ENCODE measurements at places on chromosomes 5 and 9. TPM values are rescaled to one million over a fixed set of nuclear protein-coding genes. Genes with fewer than 3 reads are reported as not detected.
A peak's percentile ranks its signal among the peaks of the same experiment; 100 is the strongest.

DNA sequence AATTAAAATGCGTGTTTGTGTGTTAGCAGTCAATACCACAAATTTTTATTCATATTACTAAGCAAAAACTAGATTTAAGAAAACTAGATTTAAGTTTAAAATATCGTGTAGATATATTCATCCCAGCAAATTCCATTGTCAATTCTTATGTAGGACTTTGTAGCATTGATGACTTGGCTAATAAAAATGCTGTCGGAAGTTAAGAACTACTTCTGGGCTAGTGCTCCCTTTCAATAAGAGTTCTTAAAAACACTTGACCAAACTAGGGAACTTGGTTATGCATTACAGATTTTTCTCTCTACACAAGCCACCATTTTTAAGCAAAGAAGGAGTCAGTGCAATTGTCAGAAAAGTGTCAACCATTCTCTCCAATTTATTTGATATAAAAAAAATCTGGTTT, 68.7 kb upstream of the RAD23B start:
- no peaks in the 10 kb centered on the region for H3K27me3 ChIP-seq
- H3K4me1 ChIP-seq = no peaks in the 10 kb centered on the region
- no peak overlapping the region for H3K4me3 ChIP-seq
- H3K27ac ChIP-seq = no peak overlapping the region
- DNase-seq = no peak
- H3K36me3 ChIP-seq = no peaks in the 10 kb centered on the region

DNA sequence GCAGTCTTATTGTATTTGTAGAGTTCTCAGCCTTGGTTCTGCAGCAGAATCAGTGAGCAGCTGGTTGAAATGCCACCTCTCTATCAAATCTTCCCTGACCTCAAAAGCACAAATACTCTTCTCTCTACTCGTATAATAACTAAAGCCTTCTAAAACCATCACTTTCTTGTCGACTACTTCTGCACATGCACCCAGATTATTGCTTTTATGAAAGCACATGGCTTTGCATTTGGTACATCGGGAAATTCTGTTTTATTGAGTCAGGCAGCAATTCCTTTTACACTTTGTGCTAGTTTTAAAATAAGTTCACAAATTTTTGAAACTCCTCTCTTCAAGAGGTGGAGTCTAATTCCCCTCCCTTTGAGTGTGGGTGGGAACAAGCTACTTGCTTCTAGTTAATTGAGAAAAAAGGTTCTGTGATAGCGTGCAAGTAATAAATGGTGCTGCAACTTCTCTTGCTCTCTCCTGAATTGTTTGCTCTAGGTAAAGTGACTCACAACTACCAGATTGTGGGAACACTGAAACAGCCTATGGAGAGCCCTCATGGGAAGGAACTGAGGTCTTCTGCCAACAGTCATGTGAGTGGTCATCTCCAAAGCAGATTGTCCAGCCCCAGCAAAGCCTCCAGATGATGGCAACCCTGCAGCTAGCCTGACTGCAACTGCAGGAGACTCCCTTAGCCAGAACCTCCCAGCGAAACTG, 66.0 kb upstream of the TAF1L start:
- no peaks in the 10 kb centered on the region for H3K36me3 ChIP-seq
- H3K27me3 ChIP-seq = no peaks in the 10 kb centered on the region
- H3K4me3 ChIP-seq = no peak overlapping the region
- DNase-seq = no peak
- H3K4me1 ChIP-seq = no peaks in the 10 kb centered on the region
- no peak overlapping the region for H3K27ac ChIP-seq

GRCh38 chr5:56669534-56670483, 145.5 kb upstream of the MAP3K1 start:
- no peak for DNase-seq
- H3K27ac ChIP-seq = no peak overlapping the region
- H3K27me3 ChIP-seq = no peaks in the 10 kb centered on the region
- H3K36me3 ChIP-seq = no peaks in the 10 kb centered on the region
- no peak overlapping the region for H3K4me3 ChIP-seq
- no peaks in the 10 kb centered on the region for H3K4me1 ChIP-seq

GRCh38 chr5:6711409-6712141, 1.7 kb upstream of the TENT4A start:
- H3K4me3 ChIP-seq = peak overlapping the region; percentile 86
- no peaks in the 10 kb centered on the region for H3K4me1 ChIP-seq
- no peak for DNase-seq
- H3K27ac ChIP-seq = peak overlapping the region; percentile 95
- H3K36me3 ChIP-seq = no peaks in the 10 kb centered on the region

DNA sequence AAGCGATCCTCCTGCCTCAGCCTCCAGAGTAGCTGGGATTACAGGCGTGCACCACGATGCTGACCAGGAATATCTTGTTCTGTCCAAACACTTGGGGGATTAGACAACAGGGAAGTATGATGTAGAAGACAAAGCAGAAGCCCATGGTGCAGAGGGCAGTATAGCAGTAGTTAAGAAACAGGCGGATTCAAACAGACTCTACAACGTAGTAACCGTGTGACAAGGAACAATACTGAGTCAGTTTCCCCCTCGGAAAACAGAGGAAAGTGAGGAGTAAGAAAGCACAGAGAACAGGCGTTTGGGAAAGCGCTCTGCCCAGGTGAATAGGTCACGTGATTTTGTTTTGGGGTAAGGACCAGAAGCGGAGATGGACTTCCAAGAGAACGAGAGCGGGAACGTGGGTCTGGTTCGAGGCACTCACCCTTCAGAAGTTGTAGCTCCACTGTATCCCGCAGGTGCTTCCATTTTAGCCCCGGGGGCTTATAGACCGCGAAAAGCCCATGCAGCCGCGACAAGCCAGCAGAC, 306 bp downstream of the TRUB2 start:
- no peak for DNase-seq
- H3K27ac ChIP-seq = peak overlapping the region; percentile 96
- peaks cover 6% of the 10 kb centered on the region for H3K36me3 ChIP-seq
- H3K4me3 ChIP-seq = peak overlapping the region; percentile 100
- peaks cover 11% of the 10 kb centered on the region for H3K4me1 ChIP-seq

GRCh38 chr5:16797951-16798350, 138.1 kb downstream of the MYO10 start:
- no peak for DNase-seq
- H3K27ac ChIP-seq = no peak overlapping the region
- no peaks in the 10 kb centered on the region for H3K27me3 ChIP-seq
- no peaks in the 10 kb centered on the region for H3K36me3 ChIP-seq
- no peak overlapping the region for H3K4me3 ChIP-seq
- no peaks in the 10 kb centered on the region for H3K4me1 ChIP-seq

GRCh38 chr9:10208691-10209069, 404.1 kb downstream of the PTPRD start:
- H3K27ac ChIP-seq = no peak overlapping the region
- H3K4me3 ChIP-seq = no peak overlapping the region
- H3K4me1 ChIP-seq = no peaks in the 10 kb centered on the region
- no peaks in the 10 kb centered on the region for H3K27me3 ChIP-seq

GRCh38 chr5:102077920-102078319, 218.2 kb downstream of the SLCO4C1 start:
- DNase-seq = no peak
- H3K4me3 ChIP-seq = no peak overlapping the region
- no peaks in the 10 kb centered on the region for H3K36me3 ChIP-seq
- H3K27ac ChIP-seq = no peak overlapping the region
- H3K27me3 ChIP-seq = no peaks in the 10 kb centered on the region

GRCh38 chr5:1561402-1561929, 37.7 kb upstream of the LPCAT1 start:
- DNase-seq = no peak
- no peak overlapping the region for H3K4me3 ChIP-seq
- H3K36me3 ChIP-seq = no peaks in the 10 kb centered on the region

DNA sequence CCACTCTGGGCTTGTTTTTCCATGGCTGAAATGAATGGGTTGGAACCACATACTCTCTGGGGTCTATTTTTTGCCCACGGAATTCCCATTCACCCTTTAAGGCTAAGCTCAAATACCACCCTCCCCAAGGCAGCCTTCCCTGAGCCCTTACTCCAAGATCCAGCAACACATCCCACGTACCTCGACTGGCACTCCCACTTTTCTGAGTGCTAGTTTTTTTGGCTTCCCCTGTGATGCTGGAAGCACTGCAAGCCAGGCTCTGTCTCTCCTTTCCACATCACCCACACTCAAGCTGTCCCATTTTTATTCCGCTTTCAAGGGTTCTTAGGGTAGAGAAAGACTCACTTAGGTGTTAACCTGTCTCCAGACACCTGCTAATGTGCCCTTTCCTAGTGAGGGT, 6.0 kb downstream of the ST6GALNAC6 start:
- H3K36me3 ChIP-seq = peaks cover 34% of the 10 kb centered on the region
- H3K27ac ChIP-seq = no peak overlapping the region
- DNase-seq = no peak
- no peaks in the 10 kb centered on the region for H3K27me3 ChIP-seq
- H3K4me1 ChIP-seq = peaks cover 4% of the 10 kb centered on the region

GRCh38 chr9:85742597-85742936, 813 bp upstream of the AGTPBP1 start:
- peak overlapping the region; percentile 29 for H3K27ac ChIP-seq
- H3K4me1 ChIP-seq = peaks cover 8% of the 10 kb centered on the region
- H3K27me3 ChIP-seq = no peaks in the 10 kb centered on the region
- H3K4me3 ChIP-seq = peak overlapping the region; percentile 79
- no peak for DNase-seq

- H3K27me3 ChIP-seq = no peaks in the 10 kb centered on the region
- peak overlapping the region; percentile 84 for H3K4me3 ChIP-seq
- peak; percentile 56 for DNase-seq
Measured at GRCh38 chr5:93583768-93584595, 960 bp downstream of the NR2F1 start.

DNA sequence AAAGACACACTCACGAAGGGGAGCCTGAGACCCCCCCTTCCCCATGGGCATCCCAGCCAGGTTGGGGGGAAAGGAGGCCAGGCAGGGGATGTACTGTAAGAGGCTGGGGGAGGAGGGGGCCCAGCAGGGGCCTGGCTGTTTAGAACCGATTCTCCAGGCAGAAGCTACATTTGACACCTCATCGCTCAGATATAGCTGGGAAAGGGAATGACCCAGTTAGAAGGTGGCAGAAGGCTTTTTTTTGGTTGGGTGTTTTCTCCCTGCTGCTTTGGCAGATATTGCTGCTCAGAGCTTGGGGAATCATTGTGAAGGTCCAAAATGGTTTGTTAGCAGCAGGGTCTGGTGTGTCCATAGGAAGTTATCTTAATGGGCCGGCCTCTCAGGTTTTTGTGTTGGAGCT, 6.0 kb downstream of the CDX1 start:
- no peak overlapping the region for H3K4me3 ChIP-seq
- H3K27me3 ChIP-seq = peaks cover 2% of the 10 kb centered on the region
- no peaks in the 10 kb centered on the region for H3K36me3 ChIP-seq
- no peak for DNase-seq
- peaks cover 2% of the 10 kb centered on the region for H3K4me1 ChIP-seq
- H3K27ac ChIP-seq = no peak overlapping the region

GRCh38 chr5:157528036-157528632, 47.4 kb downstream of the ADAM19 start:
- H3K27me3 ChIP-seq = no peaks in the 10 kb centered on the region
- no peaks in the 10 kb centered on the region for H3K36me3 ChIP-seq
- no peak overlapping the region for H3K27ac ChIP-seq
- no peak overlapping the region for H3K4me3 ChIP-seq
- peak; percentile 75 for DNase-seq

GRCh38 chr9:136260936-136261472, 15.4 kb upstream of the QSOX2 start:
- no peaks in the 10 kb centered on the region for H3K4me1 ChIP-seq
- no peak for DNase-seq
- no peaks in the 10 kb centered on the region for H3K27me3 ChIP-seq

DNA sequence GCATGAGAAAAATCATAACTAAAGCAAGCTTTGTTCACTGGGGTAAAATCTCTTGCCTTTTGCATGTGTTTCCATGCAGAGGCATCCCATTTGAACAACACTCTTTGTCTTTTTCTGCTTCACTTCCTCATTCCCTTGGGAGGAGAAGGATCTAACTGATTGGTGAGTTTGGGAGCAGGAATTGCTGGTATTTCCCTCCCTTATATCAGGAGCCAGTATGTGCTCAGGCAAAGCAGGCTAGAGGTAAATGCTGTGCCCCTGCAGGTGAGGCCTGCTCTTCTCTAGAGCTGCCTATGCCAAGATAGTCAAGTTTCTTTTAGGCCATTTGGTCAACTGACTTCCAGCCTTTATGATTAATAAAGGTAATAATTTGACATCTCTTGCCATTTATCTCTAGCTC, 179.9 kb downstream of the COX7C start:
- H3K27me3 ChIP-seq = no peaks in the 10 kb centered on the region
- no peaks in the 10 kb centered on the region for H3K36me3 ChIP-seq
- H3K4me3 ChIP-seq = no peak overlapping the region
- no peak for DNase-seq

GRCh38 chr5:33475706-33476105, 34.9 kb downstream of the TARS1 start:
- no peaks in the 10 kb centered on the region for H3K4me1 ChIP-seq
- H3K27ac ChIP-seq = no peak overlapping the region
- no peaks in the 10 kb centered on the region for H3K27me3 ChIP-seq

DNA sequence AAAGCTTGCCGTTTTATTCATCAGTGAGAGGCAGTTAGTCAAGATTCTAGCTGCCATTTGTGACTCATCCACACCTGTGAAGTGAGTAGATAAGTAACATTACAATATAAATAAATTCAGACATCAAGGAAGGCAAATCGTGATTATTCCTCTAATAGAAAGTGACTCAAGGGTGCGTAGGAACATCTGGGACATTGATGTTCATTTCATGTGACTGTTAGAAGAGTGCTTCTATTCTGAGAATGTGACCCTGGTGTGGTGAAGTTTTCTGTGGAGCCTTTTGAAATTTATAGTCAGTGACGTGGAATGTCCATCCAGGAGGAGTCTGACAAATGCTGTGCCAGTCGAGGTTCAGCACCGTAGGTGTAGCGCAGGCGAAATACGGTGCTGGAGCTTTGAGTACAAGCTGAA, 48.4 kb upstream of the FAM240B start:
- no peaks in the 10 kb centered on the region for H3K4me1 ChIP-seq
- DNase-seq = no peak
- H3K27me3 ChIP-seq = no peaks in the 10 kb centered on the region
- no peaks in the 10 kb centered on the region for H3K36me3 ChIP-seq
- no peak overlapping the region for H3K27ac ChIP-seq
- no peak overlapping the region for H3K4me3 ChIP-seq

GRCh38 chr9:5839572-5839902, 6.6 kb upstream of the ERMP1 start:
- no peak for DNase-seq
- no peaks in the 10 kb centered on the region for H3K36me3 ChIP-seq
- peak overlapping the region; percentile 70 for H3K27ac ChIP-seq
- H3K4me3 ChIP-seq = no peak overlapping the region

CTSV gene
- 0.69 TPM for total RNA-seq

SLC4A9 gene
- 2.5 TPM for total RNA-seq

PCDHA8 gene
- 0.82 TPM for total RNA-seq

SAXO1 gene
- 0.35 TPM for total RNA-seq

NDST1 gene
- 60.7 TPM for total RNA-seq

ANP32B gene
- 101 TPM for total RNA-seq

SPATA9 gene
- 1.0 TPM for total RNA-seq

POU5F2 gene
- total RNA-seq = 1.8 TPM

NCS1 gene
- 37.4 TPM for total RNA-seq

CMBL gene
- total RNA-seq = 36.6 TPM

SCGB3A2 gene
- total RNA-seq = not detected

GLRX gene
- 57.4 TPM for total RNA-seq

CDKN2B gene
- total RNA-seq = 1.8 TPM
